COR-L47 (cell line): ENCODE measurements at places on chromosomes 1 and 21.

DNA sequence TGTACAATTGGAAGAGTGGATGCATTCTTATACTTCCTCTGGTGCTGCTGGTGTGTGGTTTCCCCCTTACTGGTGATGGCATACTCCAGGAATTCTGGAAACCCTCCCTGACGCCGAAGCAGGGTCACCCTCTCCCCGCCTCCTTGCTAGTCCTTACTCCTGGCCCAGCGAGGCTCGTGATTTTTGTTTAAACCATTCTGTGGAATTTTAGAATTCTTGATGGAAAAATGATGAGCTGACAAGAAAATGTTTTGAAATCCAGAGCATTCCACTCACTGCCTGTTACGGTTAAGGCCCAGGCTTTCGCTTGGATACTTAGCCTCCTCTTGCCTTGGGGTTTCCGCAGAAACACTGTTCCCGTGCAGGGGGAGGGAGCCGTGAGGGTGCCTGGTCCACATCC is 41.1 kb downstream of the IL6R start:
- DNase-seq = no peak

DNA sequence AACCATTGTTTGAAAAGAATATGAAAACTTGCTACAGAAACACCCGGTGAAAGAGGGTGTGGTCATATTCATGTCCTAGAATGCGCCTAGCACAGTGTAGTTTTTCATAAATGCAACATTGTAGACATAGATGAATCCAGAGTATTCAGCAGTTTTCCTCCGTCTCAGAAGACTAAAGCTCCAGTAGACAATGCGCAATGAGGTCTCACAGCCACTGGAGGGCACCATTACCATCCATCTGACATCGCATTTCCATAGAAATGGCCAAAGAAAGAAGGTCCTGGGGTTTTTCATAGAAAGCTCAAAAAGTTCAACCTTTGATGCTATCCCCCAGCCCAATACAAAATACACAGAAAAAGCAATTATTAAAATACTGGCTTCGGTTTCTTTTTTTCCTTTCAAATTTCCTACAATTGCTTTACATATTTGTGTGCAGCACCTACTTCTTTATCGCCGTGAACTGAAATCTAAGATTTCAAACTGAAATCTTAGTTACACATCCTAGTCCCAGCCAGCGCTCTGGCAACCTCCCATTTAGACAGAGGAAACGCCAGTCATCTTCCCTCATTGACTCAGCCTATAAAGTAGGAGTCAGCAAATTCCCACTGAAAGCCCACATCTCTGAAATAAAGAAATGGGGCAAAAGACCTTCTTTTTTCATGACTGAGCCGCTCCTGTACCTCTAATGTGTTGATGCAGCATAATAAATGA is 3.9 kb upstream of the CD58 start:
- peak; percentile 34 for DNase-seq

DNA sequence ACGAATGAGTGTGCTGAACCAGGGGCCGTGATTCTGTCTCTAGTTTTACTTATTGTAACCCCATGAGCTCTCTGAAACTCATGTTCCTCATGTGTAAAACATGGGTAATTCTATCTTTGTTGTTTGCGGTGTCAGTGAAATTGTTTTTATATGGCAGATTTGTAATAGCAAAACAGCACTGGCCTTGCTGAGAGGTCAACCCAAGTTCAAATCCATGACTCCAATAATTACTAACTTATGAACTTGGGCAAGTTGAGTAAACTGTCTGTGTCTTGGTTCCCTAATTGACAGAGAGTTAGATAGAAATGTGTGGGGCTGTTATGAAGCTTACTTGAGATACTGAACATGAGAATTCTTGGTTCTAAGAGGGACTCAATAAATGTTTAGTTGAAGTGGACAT is 17.8 kb downstream of the C1orf116 start:
- DNase-seq = no peak

- no peak for DNase-seq
Measured at GRCh38 chr1:26349877-26350244, 4.1 kb downstream of the CRYBG2 start.

GRCh38 chr1:52917156-52917555 is 4.4 kb downstream of the ECHDC2 start:
- DNase-seq = no peak
